ENCODE measurements at places on chromosomes 4 and X.

GRCh38 chrX:134251241-134251640 is 14.3 kb downstream of the CCDC160 start:
- DNase-seq, result no peak

- DNase-seq, result peak; percentile 67
Observed at GRCh38 chrX:40864972-40865371, 129.6 kb upstream of the MED14 start.

- DNase-seq, result no peak
Observed at GRCh38 chr4:41428601-41429279, 109.2 kb upstream of the LIMCH1 start.

DNA sequence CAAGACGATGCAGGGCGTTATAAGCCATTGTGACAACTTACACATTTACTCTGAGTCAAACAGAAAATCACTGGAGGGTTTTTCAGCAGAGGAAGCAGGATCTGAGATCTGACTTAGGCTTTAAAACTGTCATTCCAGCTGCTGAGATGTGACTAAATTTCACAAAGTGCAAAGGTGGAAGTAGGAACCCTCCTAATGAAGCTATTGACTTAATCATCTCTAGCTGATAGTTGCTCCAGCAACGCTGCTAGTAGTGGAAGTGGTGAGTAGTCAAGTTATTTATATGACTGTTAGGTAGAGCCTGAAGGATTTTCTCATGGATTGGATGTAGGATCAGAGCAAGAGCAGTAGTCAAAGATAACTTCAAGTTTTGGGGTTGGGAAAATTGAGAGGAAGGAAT is 218.6 kb downstream of the GRID2 start:
- no peak for DNase-seq

GRCh38 chr4:14893713-14894112 is 108.6 kb upstream of the CPEB2 start:
- DNase-seq, result no peak

GRCh38 chr4:96343836-96344235 is 503.9 kb downstream of the PDHA2 start:
- DNase-seq, result no peak

All from fibroblast of skin of abdomen (primary cell).